ENCODE measurements at places on chromosomes 4 and X.

DNA sequence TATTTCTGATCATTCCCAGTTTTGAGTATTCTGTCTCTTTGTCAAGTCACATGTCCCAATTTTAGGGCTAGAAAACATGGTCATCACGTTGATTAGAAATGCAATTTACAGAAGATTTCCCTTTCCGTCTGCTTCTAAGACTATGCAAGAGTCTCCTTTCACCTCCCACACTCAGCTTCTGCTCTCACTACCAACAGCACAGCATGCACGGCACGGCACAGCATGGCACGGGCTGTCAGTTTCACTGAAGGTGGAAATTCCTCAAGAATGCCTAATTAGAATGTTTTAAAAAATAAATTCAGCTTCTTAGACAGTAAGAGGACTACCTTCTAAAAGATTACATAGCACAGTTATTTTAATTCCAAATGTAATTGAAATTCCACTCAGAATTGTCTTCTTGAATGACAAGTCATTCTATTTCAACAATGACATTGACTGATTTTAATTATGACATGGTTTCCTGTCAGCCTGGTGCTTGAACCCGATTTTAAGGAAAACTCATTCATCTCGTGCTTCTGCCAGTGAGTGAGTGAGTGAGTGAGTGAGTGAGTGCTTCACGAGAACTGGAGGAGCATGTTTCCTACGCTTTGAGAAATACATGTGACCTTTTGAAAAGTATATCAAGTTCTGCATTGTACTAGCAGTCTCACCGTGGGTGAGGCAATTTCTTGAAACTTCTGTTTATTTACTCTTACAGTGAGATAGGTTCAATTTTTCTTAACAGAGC lies 124.8 kb upstream of the SORBS2 start:
- no peaks in the 10 kb centered on the region for H3K27me3 ChIP-seq
- H3K36me3 ChIP-seq, result no peaks in the 10 kb centered on the region
- no peak for DNase-seq
- H3K4me1 ChIP-seq, result peaks cover 27% of the 10 kb centered on the region
- no peak overlapping the region for H3K27ac ChIP-seq

GRCh38 chr4:78667325-78667724 lies 108.8 kb upstream of the BMP2K start:
- no peaks in the 10 kb centered on the region for H3K27me3 ChIP-seq
- H3K36me3 ChIP-seq, result no peaks in the 10 kb centered on the region
- DNase-seq, result no peak
- no peak overlapping the region for H3K27ac ChIP-seq

DNA sequence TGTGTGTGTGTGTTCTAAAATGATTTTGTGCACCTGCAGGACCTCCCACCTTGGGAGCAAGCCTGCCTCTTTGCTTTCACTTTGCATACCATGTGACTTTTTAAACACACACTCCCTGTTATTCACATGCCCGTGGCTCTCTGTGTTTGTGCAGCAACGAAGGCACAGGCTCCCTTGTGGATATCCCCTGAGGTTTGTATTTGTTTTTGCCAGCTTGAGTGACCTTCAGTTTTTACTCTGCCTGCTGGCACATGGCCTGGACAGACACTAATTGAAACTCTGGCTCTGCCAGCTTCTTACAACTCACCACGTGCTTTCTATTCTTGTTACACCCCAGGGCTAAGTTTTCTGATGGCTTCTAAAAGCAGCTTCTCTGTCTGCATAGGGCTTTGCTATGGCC lies 885.8 kb downstream of the SH3BGRL start:
- H3K27ac ChIP-seq, result no peak overlapping the region
- DNase-seq, result no peak
- no peak overlapping the region for H3K4me3 ChIP-seq
- H3K27me3 ChIP-seq, result no peaks in the 10 kb centered on the region
- no peaks in the 10 kb centered on the region for H3K4me1 ChIP-seq

DNA sequence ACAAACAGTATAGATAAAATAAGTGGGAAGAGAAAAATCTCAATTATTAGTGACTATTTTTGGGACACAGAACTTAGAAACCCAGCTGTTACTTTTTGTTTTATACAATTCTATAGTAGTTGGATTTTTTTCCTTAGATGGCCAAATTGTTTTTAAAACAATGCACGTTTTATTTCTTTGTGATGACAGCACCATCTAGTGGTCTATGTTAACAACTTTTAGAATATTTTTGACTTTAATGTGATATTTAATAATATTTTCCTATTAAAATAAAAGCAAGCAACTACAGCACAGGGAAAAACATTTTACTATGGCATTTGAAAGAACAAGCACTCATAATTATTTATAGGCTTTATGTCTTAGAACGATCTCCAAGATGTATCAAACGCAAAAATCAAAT lies 5.6 kb upstream of the SMIM31 start:
- DNase-seq, result peak; percentile 33
- H3K27ac ChIP-seq, result no peak overlapping the region
- H3K27me3 ChIP-seq, result no peaks in the 10 kb centered on the region
- H3K4me1 ChIP-seq, result no peaks in the 10 kb centered on the region

GRCh38 chr4:48899432-48899749 lies 7.2 kb downstream of the OCIAD2 start:
- no peak overlapping the region for H3K4me3 ChIP-seq
- no peaks in the 10 kb centered on the region for H3K36me3 ChIP-seq
- H3K4me1 ChIP-seq, result peaks cover 6% of the 10 kb centered on the region
- no peaks in the 10 kb centered on the region for H3K27me3 ChIP-seq
- no peak overlapping the region for H3K27ac ChIP-seq

DNA sequence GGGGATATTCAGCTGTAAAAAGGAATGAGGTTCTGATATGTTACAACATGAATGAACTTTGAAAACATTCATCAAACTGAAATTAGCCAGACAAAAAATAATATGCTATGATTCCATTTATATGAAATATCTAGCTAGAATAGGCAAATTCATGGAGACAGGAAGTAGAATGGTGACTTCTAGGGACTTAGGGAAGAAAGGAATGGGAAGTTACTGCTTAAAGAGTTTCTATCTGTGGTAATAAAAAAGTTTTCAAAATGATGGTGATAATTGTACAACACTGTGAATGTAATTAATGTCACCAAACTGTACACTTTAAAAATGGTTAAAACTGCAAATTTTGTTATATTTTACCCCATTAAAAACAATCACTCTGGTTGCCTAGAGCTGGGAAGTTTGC lies 30.2 kb downstream of the SMIM14 start:
- no peak overlapping the region for H3K4me3 ChIP-seq
- no peaks in the 10 kb centered on the region for H3K4me1 ChIP-seq
- H3K27ac ChIP-seq, result no peak overlapping the region
- H3K36me3 ChIP-seq, result no peaks in the 10 kb centered on the region
- DNase-seq, result no peak
- H3K27me3 ChIP-seq, result no peaks in the 10 kb centered on the region

GRCh38 chrX:57573754-57574153 lies 18.1 kb upstream of the ZXDB start:
- H3K36me3 ChIP-seq, result no peaks in the 10 kb centered on the region
- DNase-seq, result peak; percentile 39
- H3K4me3 ChIP-seq, result no peak overlapping the region

DNA sequence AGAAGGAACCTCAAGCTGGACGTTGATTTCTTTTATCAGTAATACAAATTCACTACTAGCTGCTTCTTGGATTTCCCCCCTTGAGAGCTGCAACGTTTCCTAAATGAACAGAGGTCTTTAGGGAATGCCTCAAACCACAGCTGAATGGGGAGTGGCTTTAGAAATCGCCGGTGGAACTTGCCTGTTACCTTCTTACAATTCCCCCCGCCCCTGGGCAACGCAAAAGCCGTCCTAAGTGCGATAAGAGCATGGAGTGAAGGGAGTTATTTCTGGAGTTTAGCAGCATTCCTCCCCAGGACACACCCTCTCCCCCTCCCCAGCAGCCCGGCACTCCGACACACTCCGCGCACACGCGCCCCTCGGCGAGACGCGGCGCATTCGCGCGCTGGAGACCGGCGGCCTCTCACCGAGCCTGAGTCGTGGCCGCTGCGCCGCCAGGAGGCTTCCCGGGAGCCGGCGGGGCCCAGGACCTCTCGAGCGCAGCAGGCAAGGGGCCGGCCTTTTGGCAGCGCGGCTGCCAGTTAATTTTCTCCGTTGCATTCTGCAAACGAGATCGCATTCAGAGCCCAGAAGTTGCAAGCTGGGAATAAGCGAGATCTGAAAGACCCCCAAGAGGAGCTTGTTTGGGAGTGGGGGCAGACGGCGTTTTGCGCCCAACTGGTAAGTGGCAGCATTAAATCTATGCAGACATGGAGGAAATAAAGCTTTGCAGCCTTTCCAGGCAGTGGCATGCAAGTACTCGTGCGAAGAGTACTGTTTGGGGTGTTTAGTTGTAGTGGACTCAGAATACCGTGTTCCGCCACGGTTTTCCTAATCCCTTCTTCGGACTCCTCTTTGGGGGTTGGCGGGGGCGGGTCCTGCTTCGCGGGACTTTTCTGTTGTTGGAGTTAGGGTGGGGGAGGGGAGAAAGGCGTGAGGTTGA lies 134.7 kb downstream of the PALLD start:
- H3K27me3 ChIP-seq, result no peaks in the 10 kb centered on the region
- peaks cover 47% of the 10 kb centered on the region for H3K4me1 ChIP-seq
- peak overlapping the region; percentile 99 for H3K27ac ChIP-seq

GRCh38 chr4:7295197-7295910 lies 103.0 kb downstream of the SORCS2 start:
- no peaks in the 10 kb centered on the region for H3K36me3 ChIP-seq
- H3K27ac ChIP-seq, result no peak overlapping the region
- H3K27me3 ChIP-seq, result no peaks in the 10 kb centered on the region
- H3K4me3 ChIP-seq, result no peak overlapping the region

DNA sequence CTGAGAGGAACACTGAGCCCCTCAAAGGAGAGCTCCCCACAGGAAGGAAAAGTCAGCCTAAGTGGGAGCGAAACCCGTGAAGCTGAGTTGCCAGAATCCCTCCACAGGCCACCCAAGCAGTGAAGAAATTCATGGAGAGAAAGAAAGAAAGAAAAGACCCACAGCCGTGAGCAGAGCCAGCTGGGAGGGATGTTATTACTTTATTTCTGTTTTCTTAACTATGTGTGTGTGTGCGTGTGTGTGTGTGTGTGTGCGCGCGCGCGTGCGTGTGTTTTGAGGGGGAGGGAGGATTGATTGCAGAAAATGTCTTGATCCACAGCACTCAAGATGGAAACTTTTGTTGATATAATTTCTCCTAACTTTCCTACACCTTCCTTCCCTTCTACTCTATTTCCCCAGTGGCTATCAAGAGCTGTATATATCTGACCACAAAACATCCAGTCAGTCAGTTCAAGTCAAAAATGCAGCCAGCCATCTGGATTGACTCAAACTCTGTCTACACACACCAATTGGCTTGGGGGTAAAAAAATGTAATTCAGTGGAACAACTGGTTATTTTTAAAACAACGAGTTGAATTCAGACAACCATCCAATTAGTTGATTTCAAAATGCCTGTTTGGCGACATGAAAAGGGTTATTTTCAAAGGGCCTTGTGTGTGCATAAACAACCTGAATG lies 13.8 kb upstream of the GPC3 start:
- no peak for DNase-seq
- no peak overlapping the region for H3K4me3 ChIP-seq
- no peaks in the 10 kb centered on the region for H3K27me3 ChIP-seq
- H3K27ac ChIP-seq, result no peak overlapping the region
- H3K4me1 ChIP-seq, result peaks cover 25% of the 10 kb centered on the region

DNA sequence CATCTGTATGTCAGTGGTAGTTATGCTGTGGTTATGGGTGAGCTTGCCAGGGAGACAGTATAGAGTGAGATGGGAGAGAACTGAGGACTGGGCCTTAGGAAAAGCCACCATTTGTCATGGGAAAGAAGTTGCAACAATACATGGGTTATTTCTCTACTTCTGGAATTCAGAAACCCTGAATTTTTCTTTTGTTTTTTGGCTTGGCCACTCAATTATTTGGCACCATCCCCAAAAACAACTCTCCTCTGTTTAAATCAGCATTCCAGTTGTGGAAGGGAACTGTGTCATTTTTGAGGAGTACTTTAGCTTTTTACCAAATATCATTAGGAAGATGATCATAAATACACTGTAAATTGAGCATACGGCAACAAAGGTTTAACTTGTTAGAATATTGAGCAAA lies 41.1 kb upstream of the ACSL4 start:
- no peak overlapping the region for H3K4me3 ChIP-seq
- no peaks in the 10 kb centered on the region for H3K36me3 ChIP-seq
- no peaks in the 10 kb centered on the region for H3K27me3 ChIP-seq
- DNase-seq, result no peak
- H3K4me1 ChIP-seq, result no peaks in the 10 kb centered on the region

DNA sequence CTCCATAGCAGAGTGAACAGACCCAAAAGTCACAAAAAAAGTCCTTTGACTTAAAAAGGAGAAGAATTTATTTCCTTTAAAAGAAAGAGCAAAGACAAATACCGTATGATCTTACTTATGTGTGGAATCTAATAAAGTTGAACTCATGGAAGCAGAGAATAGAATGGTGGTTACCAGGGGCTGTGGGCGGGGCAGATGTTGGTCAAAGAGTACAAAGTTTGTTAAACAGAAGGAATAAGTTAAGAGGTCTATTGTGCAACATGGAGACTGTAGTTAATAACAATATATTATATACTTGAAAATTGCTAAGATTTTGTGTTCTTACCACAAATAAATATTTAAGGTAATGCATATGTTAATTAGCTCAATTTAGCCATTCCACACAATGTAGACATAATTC lies 173.3 kb upstream of the S100G start:
- no peaks in the 10 kb centered on the region for H3K4me1 ChIP-seq
- DNase-seq, result no peak
- no peak overlapping the region for H3K27ac ChIP-seq
- no peak overlapping the region for H3K4me3 ChIP-seq

GRCh38 chr4:118280501-118281218 lies 72.1 kb downstream of the PRSS12 start:
- peak overlapping the region; percentile 73 for H3K4me3 ChIP-seq
- peaks cover 17% of the 10 kb centered on the region for H3K4me1 ChIP-seq
- H3K36me3 ChIP-seq, result no peaks in the 10 kb centered on the region
- H3K27me3 ChIP-seq, result no peaks in the 10 kb centered on the region

DNA sequence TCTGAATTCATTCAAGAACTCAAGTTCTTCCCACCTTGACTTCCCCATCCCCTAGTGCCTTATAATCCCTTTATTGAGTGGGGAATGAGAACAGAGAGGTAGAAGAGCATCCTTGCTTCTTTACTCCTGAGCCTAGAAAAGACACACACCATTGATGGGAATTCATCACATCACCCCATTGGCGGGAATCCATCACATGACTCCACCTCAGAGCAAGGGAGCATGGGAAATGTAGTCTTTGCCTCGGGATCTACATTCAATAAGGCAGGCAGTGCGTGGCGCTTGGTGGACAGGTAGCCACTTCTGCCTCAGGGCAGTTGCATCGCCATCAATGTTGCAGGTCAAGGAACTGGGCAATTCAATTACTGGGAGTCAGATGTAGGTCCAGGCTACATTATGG lies 50.7 kb downstream of the MXRA5 start:
- H3K27me3 ChIP-seq, result no peaks in the 10 kb centered on the region
- H3K36me3 ChIP-seq, result no peaks in the 10 kb centered on the region
- no peak overlapping the region for H3K27ac ChIP-seq
- H3K4me1 ChIP-seq, result no peaks in the 10 kb centered on the region

GRCh38 chr4:85979276-85979675 lies 380.6 kb downstream of the MAPK10 start:
- H3K27me3 ChIP-seq, result no peaks in the 10 kb centered on the region
- H3K4me3 ChIP-seq, result no peak overlapping the region
- H3K36me3 ChIP-seq, result no peaks in the 10 kb centered on the region
- DNase-seq, result no peak
- H3K27ac ChIP-seq, result no peak overlapping the region
- H3K4me1 ChIP-seq, result no peaks in the 10 kb centered on the region
